AG04449 (cell line): ENCODE measurements at places on chromosomes 2 and 18.
A peak's percentile ranks its signal among the peaks of the same experiment; 100 is the strongest.

GRCh38 chr18:27763341-27763740 is 413.6 kb downstream of the CDH2 start:
- DNase-seq: no peak

- peak; percentile 97 for DNase-seq
These were observed at the start of gene MEIS1 for GRCh38 chr2:66434679-66435548. MEIS1 (plus strand) TSS chr2:66435125; CDS start chr2:66435857, 732 bp downstream.

DNA sequence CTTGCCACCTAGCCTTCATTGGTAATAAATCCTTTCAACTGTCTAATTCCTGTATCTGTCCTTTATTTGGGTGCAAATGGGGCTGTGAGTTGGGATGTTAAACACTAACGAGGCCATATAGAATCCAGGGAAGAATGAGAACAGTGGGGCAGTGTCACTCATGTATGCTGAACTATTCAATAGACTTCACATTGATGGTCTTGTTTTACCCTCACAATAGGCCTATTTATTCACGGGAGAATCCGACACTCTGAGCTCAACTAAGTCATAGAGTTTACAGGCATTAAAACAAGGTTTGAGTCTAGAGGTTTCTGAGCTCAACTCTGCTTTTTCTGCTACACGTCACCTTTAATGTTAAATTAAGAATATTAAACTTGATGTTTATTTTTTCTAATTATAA is 421.6 kb downstream of the SOX11 start:
- no peak for DNase-seq

- peak; percentile 9 for DNase-seq
These were observed at the start of gene ING5 for GRCh38 chr2:241701399-241702154. ING5 (plus strand) TSS chr2:241702039; CDS start chr2:241702066, 27 bp downstream.

GRCh38 chr2:9462313-9462712 is 12.0 kb upstream of the IAH1 start:
- no peak for DNase-seq

GRCh38 chr2:134736167-134736880 is 17.5 kb upstream of the TMEM163 start:
- DNase-seq: peak; percentile 7

DNA sequence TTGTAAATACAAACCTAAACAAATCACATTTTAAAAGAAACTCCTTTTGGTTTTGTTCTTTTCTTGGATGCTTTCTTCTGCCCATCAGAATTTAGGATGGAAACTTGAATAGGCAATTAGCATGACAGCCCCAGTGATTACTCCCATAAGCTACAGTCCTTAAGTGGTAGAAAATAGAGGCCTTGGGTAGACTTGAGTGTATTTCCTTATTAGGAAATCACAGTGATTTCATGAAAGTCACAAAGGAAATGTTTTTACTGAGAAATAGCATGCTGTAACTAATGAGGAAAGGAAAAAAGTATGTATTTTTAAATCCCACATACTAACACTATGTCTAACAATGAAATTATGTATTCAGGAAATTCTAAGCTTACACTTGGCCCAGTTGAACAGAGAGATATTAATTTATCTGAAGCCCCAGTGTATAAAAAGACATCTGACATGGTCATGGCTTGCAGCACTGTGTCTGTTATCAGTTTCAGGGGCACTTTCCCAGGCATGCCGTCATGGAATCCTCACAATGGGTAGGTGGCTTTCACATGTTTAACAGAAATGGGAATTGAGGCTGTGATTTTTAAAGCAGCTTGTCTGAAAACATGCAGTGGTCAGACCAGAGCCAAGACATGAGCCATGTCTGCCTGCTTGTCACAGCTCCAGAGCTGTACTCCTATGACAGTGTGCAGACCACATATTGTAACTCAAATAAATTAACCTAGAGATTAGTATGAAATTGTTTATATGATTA is 79.7 kb upstream of the TRIB2 start:
- peak; percentile 23 for DNase-seq

- DNase-seq: no peak
These were observed 3.5 kb downstream of the GDF7 start for GRCh38 chr2:20670315-20671035.
